ENCODE measurements at places on chromosomes 12 and 14.

GRCh38 chr14:21267431-21267845 lies 1.8 kb downstream of the HNRNPC start:
- DNase-seq: no peak

DNA sequence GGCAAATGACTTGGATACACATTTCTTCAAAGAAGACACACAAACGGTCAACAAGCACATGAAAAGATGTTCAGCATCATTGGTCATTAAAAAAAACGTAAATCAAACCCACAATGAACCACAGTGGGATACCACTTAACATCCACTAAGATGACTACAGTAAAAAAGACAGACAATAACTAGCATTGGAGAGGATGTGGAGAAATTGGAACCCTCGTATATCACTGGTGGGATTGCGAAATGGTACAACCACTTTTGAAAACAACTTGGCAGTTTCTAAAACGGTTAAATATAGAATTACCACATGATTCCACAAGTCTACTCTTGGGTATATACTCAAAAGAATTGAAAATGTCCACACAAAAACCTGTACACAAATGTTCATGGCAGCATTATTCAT lies 25.2 kb upstream of the PPFIBP1 start:
- no peak for DNase-seq

- no peak for DNase-seq
These were observed 89.3 kb upstream of the NAP1L1 start for GRCh38 chr12:76173756-76174155.

DNA sequence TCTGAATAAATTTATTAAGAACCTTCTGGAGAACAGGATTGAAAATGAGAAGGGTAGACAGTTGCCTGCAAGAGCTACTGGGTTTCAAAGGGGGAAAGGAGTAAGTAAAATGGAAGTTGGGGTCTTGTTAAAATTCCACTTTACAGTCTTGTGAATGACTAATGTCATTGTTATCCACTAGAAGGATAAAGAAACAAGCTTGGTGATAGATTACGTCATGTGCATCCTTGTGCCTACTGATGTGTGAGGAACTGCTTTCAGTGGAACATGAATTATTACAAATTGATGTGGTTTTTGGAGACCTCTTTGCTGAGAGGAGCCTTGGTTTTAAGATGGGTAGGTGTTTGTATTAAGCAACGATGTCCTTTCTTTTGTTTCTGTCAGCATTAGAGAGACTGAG lies 272.5 kb upstream of the PRICKLE1 start:
- no peak for DNase-seq

DNA sequence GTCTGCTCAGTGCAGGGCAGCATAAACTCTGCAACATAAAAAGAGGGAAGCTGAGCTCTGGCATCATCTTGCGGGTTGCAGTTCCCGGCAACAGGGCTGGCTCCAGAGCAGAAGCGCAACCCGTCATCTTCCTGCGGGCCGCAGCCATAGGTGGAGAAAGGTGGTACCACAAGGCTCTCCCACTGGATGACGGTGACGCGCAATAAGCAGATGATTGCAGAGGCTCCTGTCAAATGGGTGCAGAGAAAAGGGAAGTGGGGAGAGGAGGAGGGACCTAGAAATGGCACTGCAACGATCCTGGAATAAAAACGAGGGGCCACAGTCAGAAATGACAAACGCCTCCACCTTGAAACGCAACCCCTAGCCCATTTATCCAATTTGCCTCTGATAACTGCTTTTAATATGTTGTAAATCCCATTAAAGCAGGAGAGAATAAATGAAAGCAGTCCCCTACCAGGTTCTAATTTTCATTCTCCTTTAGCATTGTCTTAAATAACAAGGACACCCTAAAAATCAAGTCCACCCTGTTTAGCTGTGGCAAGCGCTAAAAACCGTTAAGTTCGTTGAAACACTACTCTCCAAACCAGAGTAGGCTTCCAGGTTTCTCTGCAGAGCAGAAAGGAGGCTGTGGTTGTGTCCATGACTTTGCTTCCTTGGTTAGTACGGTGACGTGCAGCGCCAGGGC lies 30.9 kb upstream of the TUBA1C start:
- DNase-seq: no peak

- DNase-seq: no peak
These were observed 67.0 kb downstream of the MAP1LC3B2 start for GRCh38 chr12:116626153-116626552.

DNA sequence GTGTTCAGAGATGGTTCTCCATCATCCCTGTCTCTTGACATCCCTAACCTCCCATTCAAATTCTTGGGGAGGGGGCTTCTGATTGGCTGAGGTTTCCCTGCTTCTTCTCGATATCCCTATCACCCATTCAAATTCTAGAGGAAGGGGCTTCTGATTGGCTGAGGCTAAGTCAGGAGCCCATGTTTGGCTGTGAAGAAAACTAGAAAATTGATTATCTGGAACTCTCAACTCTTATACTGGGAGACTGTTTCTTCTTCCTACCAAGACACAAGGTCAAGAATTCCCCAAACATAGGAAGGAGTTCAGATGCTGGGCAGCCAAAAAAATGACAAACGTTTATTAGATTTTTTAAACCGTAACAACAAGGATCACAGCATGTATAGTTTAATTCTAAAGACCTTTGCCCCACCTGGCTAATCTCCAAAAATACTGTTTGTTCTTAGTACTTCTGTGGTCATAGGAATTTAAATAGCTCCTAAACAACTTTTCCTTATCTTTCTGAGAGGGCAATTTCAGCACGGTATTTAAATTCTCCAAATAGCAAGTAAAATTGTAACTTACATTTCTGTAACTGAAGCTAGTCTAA lies 26.4 kb downstream of the SPIC start:
- DNase-seq: no peak

DNA sequence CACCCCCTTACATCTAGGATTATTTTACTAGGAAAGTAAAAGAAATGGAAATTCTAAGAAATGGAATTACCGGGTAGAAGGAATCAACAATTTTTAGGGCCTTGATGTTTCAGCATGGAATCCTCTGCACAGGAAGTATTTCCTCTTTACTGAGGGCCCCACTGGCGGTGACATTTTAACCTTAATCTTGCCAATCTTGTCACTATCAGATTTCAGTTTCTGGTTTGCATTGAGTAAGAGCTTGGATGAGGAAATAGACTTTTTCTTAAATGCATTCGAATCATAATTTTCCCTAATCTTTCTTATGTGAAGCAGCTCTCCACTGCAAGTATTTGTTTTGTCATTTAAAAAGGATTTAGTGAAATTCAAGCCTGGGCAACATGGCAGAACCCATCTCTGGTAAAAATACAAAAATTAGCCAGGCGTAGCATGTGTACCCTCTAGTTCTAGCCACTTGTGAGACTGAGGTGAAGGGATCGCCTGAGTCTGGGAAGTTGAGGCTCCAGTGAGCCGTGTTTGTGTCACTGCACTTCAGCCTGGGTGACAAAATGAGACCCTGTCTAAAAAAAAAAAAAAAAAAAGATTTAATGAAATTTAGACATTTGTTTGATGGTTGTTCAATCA lies 40.7 kb downstream of the TPCN1 start:
- DNase-seq: no peak

GRCh38 chr12:53530061-53530460 lies 22.8 kb upstream of the NPFF start:
- DNase-seq: no peak

GRCh38 chr14:93295541-93296220 lies 37.2 kb downstream of the BTBD7 start:
- no peak for DNase-seq

- DNase-seq: no peak
These were observed 48.6 kb upstream of the GTF2A1 start for GRCh38 chr14:81269100-81269978.

GRCh38 chr12:226401-226800 lies 12.4 kb upstream of the SLC6A12 start:
- DNase-seq: no peak

DNA sequence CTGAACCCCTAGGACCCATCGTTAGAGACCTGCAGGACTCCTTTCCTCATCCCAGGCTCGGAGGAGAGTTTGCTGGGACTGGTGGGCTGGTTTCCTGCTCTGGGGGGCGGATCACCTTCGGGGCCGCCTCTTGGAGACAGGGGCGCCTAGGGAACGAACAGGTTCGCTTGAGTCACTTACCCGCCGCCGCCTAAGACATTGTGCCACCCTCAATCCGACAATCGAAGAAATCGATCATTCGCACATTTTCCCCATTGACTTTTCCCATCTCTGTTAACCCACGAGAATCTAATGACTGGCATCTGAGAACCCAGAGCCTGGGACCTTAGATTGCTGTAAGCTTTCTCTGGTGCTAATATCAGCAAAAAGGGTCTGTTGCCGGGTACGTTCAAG lies 322 bp downstream of the SLC39A9 start:
- DNase-seq: no peak

- DNase-seq: no peak
These were observed 38.7 kb downstream of the FAR2 start for GRCh38 chr12:29187756-29188155.

DNA sequence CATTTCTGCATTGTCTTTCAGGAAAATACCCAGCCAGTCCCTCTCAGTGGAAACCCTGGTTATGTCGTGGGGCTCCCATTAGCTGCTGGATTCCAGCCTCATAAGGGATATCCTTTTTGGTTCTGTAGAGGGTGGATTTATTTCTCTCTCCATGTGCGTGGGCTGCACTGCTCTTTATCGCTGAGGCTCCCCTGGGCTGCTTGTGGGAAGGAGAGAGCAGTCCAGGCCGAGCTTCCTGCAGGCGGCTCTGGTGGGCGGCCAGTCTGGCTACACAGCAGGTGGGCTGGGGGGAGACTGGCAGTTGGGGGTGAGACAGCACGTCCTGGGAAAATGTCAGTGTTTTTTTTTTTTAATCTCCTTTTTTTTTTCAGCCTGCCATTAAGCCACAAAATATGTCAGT lies 27.6 kb downstream of the TCTN1 start:
- no peak for DNase-seq
